ENCODE measurements at places on chromosomes 1 and 21. TPM values are rescaled to one million over a fixed set of nuclear protein-coding genes. Genes with fewer than 3 reads are reported as not detected.

DNA sequence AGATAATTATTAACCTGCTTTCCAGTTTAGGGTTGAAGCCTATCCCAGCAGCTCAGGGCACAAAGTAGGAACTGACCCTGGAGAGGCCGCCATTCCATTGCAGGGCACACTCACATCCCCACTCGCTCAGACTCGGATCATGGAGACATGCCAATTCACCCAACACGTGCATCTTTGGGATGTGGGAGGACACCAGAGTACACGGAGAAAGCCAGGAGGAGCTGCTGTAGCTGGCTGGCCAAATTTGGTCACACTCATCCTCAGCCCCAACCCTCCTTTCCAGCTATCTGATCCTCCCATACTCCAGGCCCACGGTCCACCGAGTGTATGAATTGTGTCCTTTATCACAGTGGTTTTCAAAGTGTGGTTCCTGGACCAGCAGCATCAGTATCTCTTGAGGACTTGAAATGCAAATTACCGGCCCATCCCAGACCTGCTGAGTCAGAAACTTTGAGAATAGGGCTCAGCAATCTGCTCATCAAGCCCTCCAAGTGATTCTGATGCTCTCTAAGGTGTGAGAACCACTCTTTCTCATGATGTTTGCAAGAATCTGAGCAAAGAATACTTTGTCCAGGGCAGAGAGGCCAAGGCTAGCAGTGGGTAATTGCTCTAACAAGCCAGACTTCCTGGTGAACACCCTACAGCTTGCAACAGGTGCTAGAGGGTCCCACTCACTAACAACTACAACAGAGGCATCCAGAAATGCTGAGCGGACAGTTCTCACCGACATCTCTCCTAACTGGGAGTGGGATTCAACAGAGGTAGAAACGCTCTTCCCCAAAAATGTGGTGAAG, 26.3 kb downstream of the IER5 start:
- no peaks in the 10 kb centered on the region for H3K27me3 ChIP-seq
- H3K36me3 ChIP-seq, result no peaks in the 10 kb centered on the region
- DNase-seq, result peak; percentile 76
- peaks cover 16% of the 10 kb centered on the region for H3K4me1 ChIP-seq

DNA sequence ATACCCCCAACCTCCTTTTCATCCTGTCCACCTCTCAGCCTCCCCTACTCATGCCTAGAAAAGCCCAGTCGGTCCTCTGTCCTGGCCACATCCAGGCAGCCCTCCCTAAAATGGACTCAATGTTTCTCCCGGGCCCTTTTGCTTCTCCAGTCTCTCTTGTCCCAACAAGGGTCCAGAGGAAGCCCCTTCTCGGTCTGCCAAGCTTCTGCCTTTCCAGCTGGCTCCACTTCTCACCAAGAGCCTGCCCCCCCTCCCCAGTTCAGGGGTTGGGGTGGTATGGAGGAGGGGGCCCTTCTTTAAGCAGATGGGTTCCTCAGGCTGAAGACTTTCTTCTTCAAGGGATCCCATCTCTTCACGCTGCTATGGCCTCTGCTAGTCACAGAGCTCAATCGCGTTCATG, 23.9 kb downstream of the RAB7B start:
- H3K4me1 ChIP-seq, result no peaks in the 10 kb centered on the region
- H3K27ac ChIP-seq, result no peak overlapping the region
- no peak for DNase-seq
- no peak overlapping the region for H3K4me3 ChIP-seq
- H3K27me3 ChIP-seq, result no peaks in the 10 kb centered on the region

- no peaks in the 10 kb centered on the region for H3K36me3 ChIP-seq
- H3K4me3 ChIP-seq, result no peak overlapping the region
- H3K4me1 ChIP-seq, result peaks cover 7% of the 10 kb centered on the region
- DNase-seq, result no peak
- no peak overlapping the region for H3K27ac ChIP-seq
- no peaks in the 10 kb centered on the region for H3K27me3 ChIP-seq
These were observed 4.4 kb upstream of the ELOVL1 start for GRCh38 chr1:43372172-43372571.

DNA sequence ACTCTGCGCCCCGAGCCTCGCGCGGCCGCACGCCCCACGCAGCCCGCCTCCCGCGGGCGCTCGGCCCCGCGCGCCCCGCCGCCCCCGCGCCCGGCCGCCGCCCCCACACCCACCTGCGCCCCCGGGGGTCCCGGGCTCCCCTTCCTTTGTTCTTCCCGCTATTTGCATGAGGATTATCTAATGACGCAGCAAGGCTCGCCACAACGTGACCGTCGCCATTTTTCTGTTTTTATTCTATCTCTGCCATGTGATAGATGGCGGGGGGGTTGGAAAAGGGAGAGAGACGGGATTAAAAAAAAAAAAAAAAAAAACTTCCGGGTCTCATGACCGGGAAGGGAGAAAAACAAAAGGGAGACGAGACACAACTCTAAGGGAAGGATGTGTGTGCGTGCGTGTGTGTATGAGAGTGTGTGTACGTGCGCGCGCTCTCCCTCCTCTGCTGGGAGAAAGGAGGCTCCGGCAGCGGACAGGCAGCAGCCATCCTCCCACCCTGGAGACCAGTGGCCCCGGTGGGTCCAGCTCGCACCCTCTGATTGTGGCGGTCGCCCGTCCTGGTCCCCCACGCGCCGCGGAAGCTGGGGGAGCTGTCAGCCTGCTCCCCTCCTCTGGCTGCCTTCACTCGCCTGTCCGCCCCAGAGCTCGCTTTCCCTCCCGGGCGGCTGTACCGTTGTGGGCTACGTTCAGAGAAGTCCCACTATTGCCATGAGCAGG, 80.4 kb upstream of the AK4 start:
- H3K4me3 ChIP-seq, result peak overlapping the region; percentile 92
- no peaks in the 10 kb centered on the region for H3K36me3 ChIP-seq
- peak; percentile 65 for DNase-seq
- H3K27ac ChIP-seq, result peak overlapping the region; percentile 100
- H3K27me3 ChIP-seq, result no peaks in the 10 kb centered on the region

DNA sequence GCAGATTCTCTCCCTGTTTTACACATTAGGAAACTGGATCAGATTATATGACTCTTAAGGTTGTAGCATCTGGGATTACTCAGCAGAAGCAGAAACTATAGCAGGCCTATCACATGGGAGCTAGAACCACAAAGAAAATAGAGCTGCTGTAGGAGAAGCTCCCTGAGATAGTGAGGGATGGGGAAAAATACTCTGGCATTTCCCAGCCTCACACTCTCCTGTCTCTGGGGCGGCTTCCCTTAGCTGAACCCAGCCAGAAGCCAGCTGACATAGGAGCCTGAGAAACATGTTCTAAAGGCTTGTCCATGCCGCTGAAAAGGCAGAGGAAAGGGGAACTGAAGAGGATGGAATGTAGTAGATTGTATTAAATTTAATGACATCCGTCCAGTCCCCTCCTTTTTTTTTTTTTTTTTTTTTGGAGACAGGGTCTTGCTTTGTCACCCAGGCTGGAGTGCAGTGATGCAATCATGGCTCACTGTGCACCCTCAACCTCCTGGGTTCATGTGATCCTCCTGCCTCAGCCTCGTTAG, 76.8 kb upstream of the DNAJC6 start:
- no peak overlapping the region for H3K4me3 ChIP-seq
- no peak overlapping the region for H3K27ac ChIP-seq
- no peaks in the 10 kb centered on the region for H3K4me1 ChIP-seq
- H3K36me3 ChIP-seq, result no peaks in the 10 kb centered on the region
- DNase-seq, result no peak

DNA sequence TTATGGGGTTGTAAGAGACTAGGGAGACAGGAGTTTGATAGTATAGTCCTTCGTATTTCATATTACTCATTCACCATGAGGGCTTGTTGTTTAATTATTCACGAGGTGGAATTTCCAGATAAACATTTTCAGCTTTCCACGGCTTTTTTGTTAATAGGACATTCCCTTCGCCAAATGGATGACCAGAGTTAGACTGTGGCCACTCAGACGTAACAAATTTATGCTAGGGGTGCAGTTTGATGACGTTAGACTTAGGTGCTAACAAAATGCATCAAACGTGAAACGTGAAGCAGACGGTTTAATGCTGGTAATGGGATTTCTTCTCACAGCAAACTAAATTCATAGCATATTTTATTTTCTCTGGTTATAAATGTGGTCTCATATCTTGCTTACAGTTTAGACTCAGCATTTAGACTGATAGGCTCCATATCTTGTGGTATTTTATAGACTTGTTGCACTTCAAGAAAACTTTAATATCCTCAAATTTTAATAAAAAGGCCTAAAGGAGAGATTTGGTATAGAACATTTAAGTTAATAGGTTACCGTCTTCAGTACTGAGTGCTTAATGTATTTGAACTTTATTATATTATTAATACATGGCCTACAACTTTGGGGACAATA, 2.3 kb downstream of the DHX9 start:
- H3K27ac ChIP-seq, result no peak overlapping the region
- no peaks in the 10 kb centered on the region for H3K27me3 ChIP-seq
- H3K4me3 ChIP-seq, result peak overlapping the region; percentile 60
- H3K36me3 ChIP-seq, result no peaks in the 10 kb centered on the region
- peaks cover 4% of the 10 kb centered on the region for H3K4me1 ChIP-seq
- no peak for DNase-seq

- no peak for DNase-seq
- H3K27ac ChIP-seq, result no peak overlapping the region
- no peak overlapping the region for H3K4me3 ChIP-seq
These were observed 302.4 kb downstream of the PTGER3 start for GRCh38 chr1:70745199-70745598.

- H3K4me1 ChIP-seq, result no peaks in the 10 kb centered on the region
- DNase-seq, result no peak
- no peak overlapping the region for H3K4me3 ChIP-seq
- H3K27me3 ChIP-seq, result no peaks in the 10 kb centered on the region
These were observed 6.9 kb upstream of the SYT14 start for GRCh38 chr1:209931141-209931540.

GRCh38 chr1:226820941-226821718, 49.3 kb upstream of the PSEN2 start:
- H3K4me3 ChIP-seq, result no peak overlapping the region
- no peaks in the 10 kb centered on the region for H3K36me3 ChIP-seq

GRCh38 chr1:113965703-113966412, 13.4 kb upstream of the OLFML3 start:
- no peaks in the 10 kb centered on the region for H3K36me3 ChIP-seq
- H3K4me1 ChIP-seq, result no peaks in the 10 kb centered on the region
- no peak overlapping the region for H3K4me3 ChIP-seq
- peak; percentile 39 for DNase-seq
- no peaks in the 10 kb centered on the region for H3K27me3 ChIP-seq

GRCh38 chr1:173049322-173049633, 1.5 kb downstream of the TNFSF18 start:
- H3K4me3 ChIP-seq, result no peak overlapping the region
- H3K4me1 ChIP-seq, result no peaks in the 10 kb centered on the region
- no peaks in the 10 kb centered on the region for H3K27me3 ChIP-seq
- H3K36me3 ChIP-seq, result no peaks in the 10 kb centered on the region
- DNase-seq, result no peak
- no peak overlapping the region for H3K27ac ChIP-seq

- H3K4me1 ChIP-seq, result no peaks in the 10 kb centered on the region
- no peaks in the 10 kb centered on the region for H3K27me3 ChIP-seq
- H3K4me3 ChIP-seq, result no peak overlapping the region
- no peaks in the 10 kb centered on the region for H3K36me3 ChIP-seq
These were observed 117.6 kb downstream of the NME7 start for GRCh38 chr1:169250022-169250421.

- no peaks in the 10 kb centered on the region for H3K36me3 ChIP-seq
- H3K27ac ChIP-seq, result no peak overlapping the region
- no peak for DNase-seq
- no peaks in the 10 kb centered on the region for H3K27me3 ChIP-seq
- H3K4me1 ChIP-seq, result no peaks in the 10 kb centered on the region
- no peak overlapping the region for H3K4me3 ChIP-seq
These were observed 241.7 kb upstream of the NEGR1 start for GRCh38 chr1:72524021-72524420.

DNA sequence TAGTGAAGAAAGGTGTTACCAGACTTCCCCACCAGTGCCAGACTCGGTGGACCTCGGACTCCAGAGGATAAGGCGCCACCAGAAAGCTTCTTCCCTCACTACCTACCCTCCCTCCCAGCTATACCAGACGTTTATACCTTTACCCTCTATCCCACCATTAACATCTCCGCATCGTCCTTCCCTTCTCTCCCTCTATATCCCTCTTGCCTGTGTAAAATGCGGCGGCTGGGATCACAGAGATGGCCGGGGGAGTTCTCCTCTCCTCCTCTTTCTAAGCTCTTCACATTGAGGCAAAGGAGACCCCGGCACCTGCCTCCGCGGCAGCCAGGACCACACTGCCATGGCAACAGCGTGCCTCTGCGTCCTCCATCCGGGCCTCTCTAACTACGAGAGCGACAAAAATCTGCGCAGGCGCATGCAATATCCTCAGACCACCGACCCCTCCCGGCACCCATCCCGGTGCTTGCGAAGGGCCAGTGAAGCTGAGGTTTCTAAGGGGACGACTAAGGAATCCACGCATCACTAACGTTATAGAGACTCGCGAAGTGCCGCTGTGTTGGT, at the start of gene CCDC181:
Gene CCDC181 (minus strand): TSS at position 394 of the 561 bp plus-strand sequence. CDS start 2,547 bp downstream, outside the sequence.
- peak; percentile 34 for DNase-seq
- H3K4me3 ChIP-seq, result peak within 1 kb of the TSS; percentile 32
- no peak within 1 kb of the TSS for H3K27ac ChIP-seq
- H3K36me3 ChIP-seq, result no peaks in the 10 kb centered on the region
- H3K4me1 ChIP-seq, result no peaks in the 10 kb centered on the region

DNA sequence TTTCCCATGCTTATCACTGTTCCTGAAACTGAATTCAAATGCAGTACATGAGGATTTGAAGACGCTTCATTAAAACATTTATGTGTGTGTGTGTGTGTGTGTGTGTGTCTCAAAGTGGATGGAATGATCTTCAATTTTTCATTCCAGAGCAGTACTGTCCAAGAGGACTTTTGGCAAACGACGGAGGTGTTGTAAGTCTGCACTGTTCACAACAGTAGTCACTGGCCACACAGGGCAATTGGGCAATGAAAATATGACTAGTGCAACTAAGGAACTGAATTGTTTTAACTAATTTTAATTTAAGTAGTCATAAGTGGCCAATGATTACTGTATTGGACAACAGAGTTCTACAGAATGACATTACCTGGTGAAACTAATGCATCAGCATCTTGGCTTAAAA, 5.0 kb downstream of the TAF5L start:
- DNase-seq, result no peak
- H3K4me3 ChIP-seq, result no peak overlapping the region
- no peaks in the 10 kb centered on the region for H3K27me3 ChIP-seq
- H3K4me1 ChIP-seq, result peaks cover 6% of the 10 kb centered on the region

GRCh38 chr21:32448803-32449594, 36.5 kb downstream of the EVA1C start:
- DNase-seq, result no peak
- H3K36me3 ChIP-seq, result no peaks in the 10 kb centered on the region
- no peaks in the 10 kb centered on the region for H3K27me3 ChIP-seq
- H3K4me3 ChIP-seq, result no peak overlapping the region
- H3K4me1 ChIP-seq, result peaks cover 11% of the 10 kb centered on the region

- no peak overlapping the region for H3K27ac ChIP-seq
- H3K4me3 ChIP-seq, result no peak overlapping the region
- no peaks in the 10 kb centered on the region for H3K36me3 ChIP-seq
- H3K4me1 ChIP-seq, result no peaks in the 10 kb centered on the region
- no peak for DNase-seq
These were observed 18.1 kb upstream of the FCRLA start for GRCh38 chr1:161688946-161689345.

SPRR2E gene
- total RNA-seq, result not detected

FCRLA gene
- total RNA-seq, result not detected

BRINP3 gene
- total RNA-seq, result not detected

GPR52 gene
- not detected for total RNA-seq

OPRD1 gene
- 0.07 TPM for total RNA-seq

KRTAP12-2 gene
- total RNA-seq, result not detected

F13B gene
- total RNA-seq, result not detected

KCTD3 gene
- total RNA-seq, result 92.4 TPM

SLC1A7 gene
- not detected for total RNA-seq

PFKFB2 gene
- 10.7 TPM for total RNA-seq
